A172 (cell line): ENCODE measurements at places on chromosomes 6 and 20. TPM values are rescaled to one million over a fixed set of nuclear protein-coding genes. Genes with fewer than 3 reads are reported as not detected.

DNA sequence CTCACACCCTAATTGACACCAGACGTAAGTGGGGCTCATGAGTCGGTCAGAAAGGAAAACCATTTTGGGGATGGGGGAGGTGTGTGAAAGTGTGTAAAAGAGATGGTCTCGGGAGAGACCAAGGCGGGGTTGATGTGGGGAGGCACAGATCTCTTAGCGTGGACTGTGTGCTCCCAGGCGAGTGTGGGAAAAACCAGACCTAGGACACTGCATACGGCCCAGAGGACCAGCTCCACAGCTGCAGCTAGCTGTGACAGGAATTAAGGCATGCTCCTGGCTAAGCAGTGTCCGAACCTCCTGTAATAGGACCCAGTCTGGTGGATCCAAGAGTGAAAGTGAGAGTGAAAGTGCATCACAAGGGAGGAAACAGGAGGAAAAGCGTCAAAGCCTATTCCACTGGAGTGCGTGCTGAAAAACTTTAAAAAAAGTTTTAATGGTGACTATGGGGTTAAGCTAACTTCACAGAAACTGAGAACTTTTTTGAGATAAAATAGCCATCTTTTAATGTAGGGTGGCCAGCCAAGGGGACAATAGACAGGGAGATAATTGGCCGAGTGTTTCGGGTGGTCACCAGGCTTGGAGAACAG is 9.6 kb downstream of the IL22RA2 start:
- DNase-seq, result no peak

DNA sequence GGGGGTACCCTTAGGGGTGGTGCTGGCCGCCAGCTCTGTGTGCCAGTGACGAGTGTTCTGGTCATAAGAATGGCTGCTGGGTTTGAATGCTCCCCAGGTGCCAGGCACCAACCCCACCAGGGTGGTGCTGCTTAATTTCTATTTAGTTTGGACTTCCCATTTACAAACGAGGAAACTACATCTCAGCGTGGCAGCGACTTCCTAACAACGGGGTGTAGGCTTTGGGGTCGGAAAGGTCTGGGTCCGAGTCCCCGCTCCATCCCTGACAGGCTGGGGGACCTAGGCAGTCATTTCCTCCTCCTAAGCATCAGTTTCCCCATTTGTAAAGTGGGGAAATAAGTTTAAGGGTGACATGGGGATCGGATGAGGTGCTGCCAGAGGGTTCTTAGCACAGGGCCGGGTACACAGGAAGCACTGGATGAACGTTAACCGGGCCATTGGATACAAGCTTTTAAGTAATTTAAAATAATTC is 30.3 kb downstream of the CEBPB start:
- DNase-seq, result no peak

DNA sequence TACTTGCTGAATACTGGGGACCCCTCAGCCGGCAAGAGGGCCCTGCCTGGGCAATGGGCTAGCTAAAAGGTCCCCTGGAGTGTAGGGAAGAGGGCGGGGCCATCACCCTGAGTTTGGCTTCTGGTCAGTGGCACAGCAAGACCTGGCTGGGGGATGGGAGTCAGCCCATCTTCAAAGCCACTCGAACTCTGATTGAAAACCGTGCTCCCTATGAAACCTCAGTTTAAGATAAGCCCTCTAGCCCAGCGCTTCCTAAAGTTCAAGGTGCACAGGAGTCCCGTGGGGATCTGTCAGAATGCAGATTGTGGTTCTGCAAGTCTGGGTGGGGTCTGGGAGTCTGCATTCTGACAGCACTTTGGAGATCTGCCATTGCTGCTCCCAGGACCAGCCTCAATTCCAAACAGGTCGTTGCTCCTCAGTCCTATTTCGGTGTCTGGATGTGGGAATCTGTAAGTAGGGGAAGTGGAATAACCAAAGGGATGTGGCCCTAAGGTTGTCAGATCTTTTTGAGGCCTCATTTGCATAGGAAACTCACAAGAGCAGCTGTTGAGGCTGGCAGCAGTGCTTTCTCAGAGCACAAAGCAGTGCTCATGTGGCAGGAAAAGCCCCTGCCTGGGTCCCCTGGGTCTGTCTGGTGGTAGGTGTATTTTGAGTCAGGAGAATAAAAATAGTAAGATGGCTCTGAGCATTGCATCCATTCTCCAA is 85.3 kb upstream of the SCP2D1 start:
- no peak for DNase-seq

DNA sequence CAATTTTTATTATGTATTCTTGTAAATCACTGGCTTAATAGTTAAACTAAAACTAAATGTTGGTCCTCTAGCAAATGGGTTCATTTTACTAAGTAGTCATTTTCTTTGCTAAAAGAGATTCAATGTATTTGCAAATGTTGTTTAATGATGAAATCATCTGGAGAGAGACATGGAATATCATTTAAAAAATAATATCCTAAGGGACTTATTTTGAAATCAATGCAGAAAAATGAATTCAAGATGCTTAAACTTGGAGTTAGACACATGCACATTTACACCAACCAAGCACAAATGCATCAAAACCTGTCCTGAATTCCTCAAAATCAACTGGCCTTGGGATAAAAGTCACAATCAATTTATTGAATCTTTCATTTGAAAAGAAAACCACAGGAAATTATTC is 165.0 kb upstream of the RNF217 start:
- DNase-seq, result no peak

- peak; percentile 56 for DNase-seq
Measured at GRCh38 chr6:115838763-115839401, 221.8 kb downstream of the FRK start.

- DNase-seq, result no peak
Measured at GRCh38 chr20:62562831-62563230, 79.5 kb upstream of the SLCO4A1 start.

- DNase-seq, result no peak
Measured at GRCh38 chr20:64025826-64026412, 10.1 kb upstream of the C20orf204 start.

DNA sequence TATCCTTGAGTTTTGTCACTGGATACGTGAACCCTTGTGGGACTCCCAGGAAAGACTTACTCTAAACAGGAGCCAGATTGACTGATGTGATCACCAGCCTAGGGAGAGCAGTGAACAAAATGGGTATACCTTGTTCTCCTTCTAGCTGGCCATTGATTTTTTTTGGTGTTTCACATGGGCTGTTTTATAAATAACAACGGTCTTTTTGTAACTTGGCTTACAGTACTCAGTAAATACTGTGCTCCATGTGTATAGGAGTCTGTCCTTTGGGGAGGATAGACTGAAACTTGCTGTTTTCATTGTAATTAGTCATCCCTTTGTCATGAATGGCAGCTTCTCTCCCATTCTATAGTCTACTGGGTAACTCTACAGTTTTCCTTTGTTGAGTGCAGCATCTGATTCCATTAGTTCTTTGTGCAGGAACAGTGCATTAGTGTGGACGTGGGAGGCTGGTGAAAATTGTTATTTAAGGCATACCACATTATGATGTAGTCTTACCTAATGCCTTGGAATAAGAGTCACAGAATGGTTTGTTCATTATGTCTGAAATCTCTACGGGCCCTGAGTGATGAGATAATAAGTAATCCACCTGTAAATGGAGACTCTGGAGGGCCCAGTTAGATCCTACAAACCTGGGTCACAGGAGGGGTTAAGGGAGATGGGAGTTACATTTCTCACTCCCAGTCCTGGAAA is 89.5 kb downstream of the TIAM2 start:
- DNase-seq, result peak; percentile 39

DNA sequence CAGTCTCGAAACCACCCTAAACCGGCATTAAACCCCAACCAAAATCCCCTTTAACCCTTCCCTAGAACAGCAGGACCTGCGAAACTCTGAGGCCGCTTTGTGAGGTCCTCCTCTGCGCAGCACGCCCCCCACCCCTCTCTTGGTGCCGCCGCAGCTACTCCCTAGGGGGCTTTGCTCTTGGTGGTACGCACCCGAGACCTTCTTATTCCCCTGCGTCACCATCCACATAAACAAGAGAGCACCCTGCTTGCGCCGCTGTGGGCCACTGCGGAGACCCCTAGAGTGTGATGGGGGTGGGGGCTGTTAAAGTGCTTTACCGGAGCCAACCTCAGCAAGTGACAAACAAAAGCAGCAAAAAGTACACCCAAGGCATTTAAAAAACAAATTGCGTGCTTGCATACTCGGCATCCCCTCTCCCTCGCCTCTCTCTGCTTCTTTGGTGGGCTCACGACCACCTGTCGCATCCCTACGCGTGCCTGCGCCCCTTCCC is 502 bp upstream of the GNAS start:
- DNase-seq, result no peak

DNA sequence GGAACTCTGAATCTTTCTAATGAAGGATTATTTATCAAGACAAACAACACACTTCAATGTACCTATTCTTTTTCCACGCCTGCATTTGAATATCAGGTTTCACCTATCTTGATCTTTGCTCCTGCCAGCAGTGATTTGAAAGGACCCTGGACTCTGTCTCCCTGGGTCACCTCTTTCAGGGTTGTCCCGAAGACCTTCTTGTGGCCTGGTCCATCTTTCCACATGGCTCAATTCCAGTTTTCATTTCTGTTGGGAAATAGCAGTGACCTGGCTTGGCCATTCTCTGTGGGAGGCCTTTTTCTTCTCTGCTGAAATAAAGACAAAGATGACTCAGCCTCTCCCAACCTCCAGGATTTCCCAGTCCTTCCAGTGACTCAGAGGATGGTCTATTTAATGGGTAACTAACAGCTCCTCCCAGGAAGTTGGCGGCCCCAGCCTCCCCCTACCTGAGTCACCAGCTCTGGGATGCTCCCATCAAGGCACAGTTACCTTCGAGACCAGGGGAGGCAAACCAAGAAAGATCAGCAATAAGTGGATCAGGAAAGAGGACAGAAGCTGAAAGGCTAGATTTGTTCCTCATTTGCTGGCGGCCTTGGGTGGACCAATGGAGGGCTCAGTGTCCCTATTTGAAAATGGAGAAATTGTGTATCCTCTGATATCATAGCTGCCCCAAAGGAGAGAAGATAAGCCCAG is 120.2 kb upstream of the RNF24 start:
- DNase-seq, result peak; percentile 100

DNA sequence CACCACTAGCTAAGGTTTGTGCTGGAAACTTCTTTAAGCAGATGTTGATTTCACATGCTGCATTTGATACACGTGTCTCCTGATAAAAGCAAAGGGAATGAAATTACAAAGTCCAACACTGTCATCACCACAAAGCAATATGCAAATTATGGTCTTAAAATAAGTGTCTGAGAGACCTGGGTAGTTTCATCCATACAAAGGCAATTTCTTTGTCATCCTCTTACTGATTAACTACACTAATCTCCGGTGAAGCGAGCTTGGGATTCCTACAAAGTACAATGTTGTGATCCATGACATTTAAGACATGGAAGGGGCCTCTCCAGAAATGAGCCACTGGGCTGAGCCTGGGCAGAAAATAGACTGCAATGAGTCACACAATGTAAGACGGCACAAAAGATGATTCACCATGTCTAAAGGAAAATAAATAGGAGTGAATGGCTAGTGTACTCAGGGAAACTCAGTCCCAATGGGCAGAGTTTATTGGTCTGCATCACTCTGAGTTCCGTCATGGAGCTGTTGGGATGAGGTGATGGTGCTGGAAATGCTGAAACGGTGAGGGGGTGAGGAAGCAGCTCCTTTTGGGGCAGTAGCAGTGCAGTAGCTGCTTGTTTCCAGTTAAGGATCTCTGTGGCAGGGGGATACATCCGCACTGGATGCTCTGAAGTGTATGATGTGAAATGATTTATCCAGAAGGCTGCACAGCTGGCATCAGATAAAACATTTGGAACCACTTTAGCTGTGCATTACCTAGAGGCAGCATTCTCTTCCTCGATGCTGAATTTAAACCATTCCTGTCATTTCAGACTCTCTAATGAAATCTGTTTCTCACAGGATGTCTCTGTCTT is 103.3 kb downstream of the IBTK start:
- peak; percentile 93 for DNase-seq

DNA sequence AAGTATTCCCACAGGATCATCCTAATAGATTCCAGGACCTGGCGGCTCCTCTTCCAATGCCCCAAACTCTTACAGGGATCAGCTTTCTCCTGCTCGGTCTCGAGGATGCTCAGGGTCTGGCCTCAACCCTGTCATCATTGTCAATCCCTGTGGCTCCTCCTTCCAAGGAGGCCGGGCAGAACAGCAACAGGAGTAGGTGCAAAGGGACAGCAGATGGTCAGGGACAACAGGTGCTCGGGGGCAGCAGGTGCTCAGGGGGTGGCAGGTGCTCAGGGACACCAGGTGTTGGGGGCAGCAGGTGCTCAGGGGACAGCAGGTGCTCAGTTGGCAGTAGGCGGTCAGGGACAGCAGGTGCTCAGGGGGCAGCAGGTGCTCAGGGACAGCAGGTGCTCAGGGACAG is 84.8 kb downstream of the TTLL2 start:
- DNase-seq, result no peak

GRCh38 chr6:167750956-167751358 is 75.8 kb upstream of the AFDN start:
- DNase-seq, result no peak

GRCh38 chr6:23518294-23518693 is 607.7 kb upstream of the NRSN1 start:
- DNase-seq, result no peak

DNA sequence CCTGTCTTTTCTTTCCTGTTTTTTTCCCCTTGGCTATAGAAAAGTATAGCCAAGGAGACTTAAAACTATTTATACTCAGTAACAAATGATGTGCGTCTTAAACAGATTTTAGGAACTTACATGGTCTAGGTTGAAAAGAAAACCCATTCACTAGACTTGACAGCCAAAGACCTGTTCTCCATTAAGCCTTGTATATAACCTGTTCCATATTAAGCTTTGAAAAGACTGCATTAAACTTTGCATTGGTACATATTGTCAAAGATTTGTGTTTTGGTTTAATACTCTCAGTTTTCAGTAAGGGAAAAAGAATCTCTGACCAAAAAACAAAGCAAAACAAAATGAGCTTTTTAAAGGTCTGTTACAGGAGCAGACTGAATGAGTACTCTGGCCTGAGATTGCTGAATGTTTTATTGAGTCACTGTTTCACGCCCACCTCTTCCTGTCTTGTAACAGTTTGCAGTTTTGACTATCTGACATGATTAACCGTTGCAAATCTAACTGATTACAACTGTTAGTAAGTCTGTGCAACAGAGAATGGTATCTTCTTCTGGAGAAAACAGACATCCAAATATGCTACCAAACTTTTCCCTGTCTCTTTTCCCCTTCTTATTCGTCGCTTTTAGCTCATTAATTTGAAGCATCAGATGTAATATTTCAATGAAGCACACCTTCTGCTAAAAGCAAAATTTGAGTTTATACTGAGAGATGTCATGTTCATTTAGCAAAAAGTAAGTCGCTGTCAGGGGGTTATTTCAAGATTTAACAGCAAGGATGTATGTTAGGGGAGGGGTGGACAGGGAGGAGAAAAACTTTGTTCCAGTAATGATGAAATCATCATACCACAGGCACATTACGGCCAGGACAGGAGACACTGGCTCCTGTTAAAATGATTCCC is 59.1 kb upstream of the SUPT3H start:
- DNase-seq, result peak; percentile 74

- no peak for DNase-seq
Measured at GRCh38 chr20:62762376-62762775, 33.9 kb upstream of the MRGBP start.

Gene CEP43
- 31.3 and 32.6 TPM in 2 replicates for total RNA-seq

Gene HEY2
- not detected in 2 replicates for total RNA-seq

Gene CSNK2B
- total RNA-seq, result 263 and 282 TPM in 2 replicates

Gene SLC17A3
- not detected in 2 replicates for total RNA-seq

Gene BEND3
- 2.3 and 3.5 TPM in 2 replicates for total RNA-seq

Gene C6orf58
- total RNA-seq, result 0.21 and 0.24 TPM in 2 replicates

Gene GTSF1L
- total RNA-seq, result not detected in 2 replicates

Gene HUS1B
- 0.12 and 1.2 TPM in 2 replicates for total RNA-seq

Gene SRSF12
- 0.10 and 0.34 TPM in 2 replicates for total RNA-seq

Gene TPBG
- total RNA-seq, result 12.4 and 17.7 TPM in 2 replicates

Gene SIRPB2
- total RNA-seq, result not detected in 2 replicates

Gene SLC32A1
- total RNA-seq, result not detected in 2 replicates
